ENCODE measurements at places on chromosomes 6 and 20.

GRCh38 chr6:119890470-119890869 lies 540.9 kb upstream of the MAN1A1 start:
- DNase-seq = no peak

GRCh38 chr6:25250878-25251277 lies 28.3 kb upstream of the CARMIL1 start:
- no peak for DNase-seq

DNA sequence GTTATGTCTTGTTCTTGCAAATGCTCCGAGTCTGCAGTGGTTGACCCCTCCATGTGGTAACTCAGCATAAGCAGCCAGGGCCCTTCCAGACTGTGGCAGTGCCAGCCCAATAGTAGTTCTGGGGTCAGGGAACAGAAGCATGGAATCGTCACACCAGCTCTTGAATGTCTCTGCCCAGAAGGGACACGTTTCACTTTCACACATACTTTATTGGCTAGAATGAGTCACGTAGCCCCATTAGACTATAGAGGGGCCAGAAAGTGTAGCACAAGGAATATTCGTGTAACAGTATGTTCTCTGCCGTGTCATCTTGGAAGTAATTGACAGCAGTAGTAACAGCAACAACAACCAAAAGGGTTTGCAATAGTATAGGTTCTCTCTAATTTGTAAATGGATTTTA lies 254.7 kb downstream of the FARS2 start:
- DNase-seq = no peak

- DNase-seq = no peak
Measured at GRCh38 chr6:154509421-154510143, 903 bp downstream of the CNKSR3 start.

DNA sequence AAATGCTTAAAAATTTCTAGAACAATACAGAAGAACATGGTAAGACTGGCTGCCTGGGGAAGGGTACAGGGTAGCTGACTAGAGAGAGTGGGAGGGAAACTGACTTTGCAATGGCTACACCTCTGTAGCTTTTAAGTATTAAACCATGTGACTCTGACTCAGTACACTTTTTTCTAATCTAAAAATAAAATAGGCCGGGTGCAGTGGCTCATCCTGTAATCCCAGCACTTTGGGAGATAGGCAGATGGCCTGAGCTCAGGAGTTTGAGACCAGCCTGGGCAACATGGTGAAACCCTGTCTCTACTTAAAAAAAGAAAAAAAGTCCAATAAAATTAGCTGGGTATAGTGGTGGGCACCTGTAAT lies 18.5 kb downstream of the ATP9A start:
- no peak for DNase-seq
